ENCODE measurements at places on chromosomes 1 and 21.

GRCh38 chr1:195962051-195962450 lies 646.2 kb downstream of the KCNT2 start:
- DNase-seq = no peak

DNA sequence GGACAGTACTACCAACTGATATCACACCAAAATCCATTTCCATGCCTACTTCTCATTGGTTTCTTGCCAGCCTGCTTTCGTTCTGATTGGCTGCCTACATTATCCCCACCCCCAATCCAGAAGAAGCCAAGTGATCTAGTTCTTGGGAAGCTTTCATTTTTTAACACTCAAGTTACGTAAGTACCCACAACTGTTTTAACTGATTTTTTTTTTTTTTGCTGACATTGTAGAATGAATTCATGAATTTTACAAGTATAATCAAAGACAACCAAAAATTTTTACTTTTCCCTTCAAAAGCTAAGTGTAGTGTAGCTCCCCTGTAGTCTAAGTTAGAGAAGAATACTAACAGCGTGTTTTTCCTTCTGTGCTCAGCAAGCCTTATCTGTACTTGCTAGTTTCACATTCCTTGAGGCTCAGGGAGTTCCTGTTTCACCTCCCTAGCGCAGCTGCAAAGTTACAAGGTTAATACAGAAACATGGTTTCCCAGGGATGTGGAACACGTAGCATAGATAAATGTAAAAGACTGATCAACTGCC lies at the start of gene SLC9C2:
Gene SLC9C2 (minus strand): TSS at position 17 of the 536 bp plus-strand sequence. CDS start 1,296 bp downstream, outside the sequence.
- DNase-seq = no peak

- DNase-seq = no peak
Observed at GRCh38 chr1:46520063-46520911, 30.7 kb downstream of the DMBX1 start.

- DNase-seq = peak; percentile 98
Observed at GRCh38 chr1:207321079-207321789, at the start of gene CD55. CD55 (plus strand) TSS chr1:207321678; CDS start chr1:207321766, 88 bp downstream.

DNA sequence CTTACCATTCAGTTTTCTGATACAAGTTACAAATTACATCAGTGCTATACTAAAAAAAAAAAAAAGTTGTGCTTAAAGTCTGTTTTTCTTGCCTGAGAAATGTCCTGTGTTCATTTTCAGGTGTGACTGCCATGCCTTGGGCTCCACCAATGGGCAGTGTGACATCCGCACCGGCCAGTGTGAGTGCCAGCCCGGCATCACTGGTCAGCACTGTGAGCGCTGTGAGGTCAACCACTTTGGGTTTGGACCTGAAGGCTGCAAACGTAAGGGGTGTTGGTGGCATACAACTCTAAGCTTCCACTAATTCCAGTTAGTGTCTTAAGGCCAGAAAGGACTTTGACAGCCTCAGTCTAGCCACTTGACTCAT lies 60.1 kb upstream of the LAMC2 start:
- DNase-seq = no peak

DNA sequence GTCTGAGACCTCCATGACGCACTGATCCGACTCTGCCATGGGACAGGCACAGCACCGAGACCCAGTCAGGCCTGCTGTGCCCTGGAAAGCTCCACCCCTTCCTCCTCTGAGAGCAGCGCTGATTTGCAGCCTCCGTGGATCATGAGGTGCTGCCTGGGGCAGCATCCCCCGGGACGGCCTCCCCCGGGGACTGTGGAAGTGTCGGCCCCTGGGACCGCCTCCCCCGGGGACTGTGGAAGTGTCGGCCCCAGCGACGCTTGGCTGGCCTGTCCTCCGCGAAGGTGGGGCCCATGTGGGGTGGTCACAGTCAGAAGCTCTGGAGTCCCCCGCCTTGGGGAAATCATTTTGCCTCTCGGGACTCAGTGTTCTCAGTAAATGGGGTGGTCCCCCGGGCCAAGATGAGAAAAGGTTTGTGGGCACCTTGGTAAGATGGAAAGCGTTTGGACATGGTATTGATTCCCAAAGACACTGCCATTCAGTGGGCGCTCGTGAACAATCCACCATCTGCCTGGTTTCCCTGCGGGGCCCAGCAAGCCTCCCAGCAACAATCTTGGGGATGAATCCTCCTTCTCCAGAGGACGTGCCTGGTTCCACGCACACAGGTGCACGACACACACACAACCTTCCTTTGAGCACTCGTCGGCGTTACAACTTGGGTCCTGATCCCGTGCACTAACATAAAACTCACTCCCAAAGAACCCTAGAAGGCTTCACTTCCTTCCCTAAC lies 3.0 kb downstream of the TFF2 start:
- DNase-seq = no peak

GRCh38 chr1:109818988-109819764 lies 55.5 kb upstream of the EPS8L3 start:
- no peak for DNase-seq

DNA sequence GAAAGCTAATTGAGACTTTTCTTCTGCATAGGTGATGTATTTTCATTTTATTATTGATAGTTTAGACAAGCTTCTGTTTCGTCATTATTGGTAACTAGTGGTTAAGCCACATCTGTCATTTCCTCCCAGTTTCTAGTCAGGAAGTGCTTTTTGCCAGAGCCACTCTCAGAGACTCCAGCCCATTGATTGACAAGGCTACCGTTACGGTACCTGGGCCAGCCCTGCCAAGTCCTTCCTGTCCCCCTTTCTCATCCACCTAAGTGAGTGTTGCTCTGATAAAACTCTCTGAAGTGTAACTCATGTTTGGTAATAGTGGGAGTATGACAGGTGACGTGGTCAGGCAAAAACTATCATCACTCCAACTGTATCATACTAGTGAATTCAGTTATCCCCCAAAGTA lies 29.6 kb upstream of the AGL start:
- no peak for DNase-seq

- no peak for DNase-seq
Observed at GRCh38 chr1:56081173-56081572, 498.2 kb downstream of the PLPP3 start.

GRCh38 chr1:233172201-233172600 lies 123.3 kb downstream of the PCNX2 start:
- DNase-seq = no peak

Measured in stimulated activated CD8-positive, alpha-beta memory T cell treated with anti-CD3 and anti-CD28 coated beads, Interleukin-15, amount 100 ng/mL, for 4 hours (primary cell).